ENCODE measurements at places on chromosomes 2 and 18.

- no peak for DNase-seq
Observed at GRCh38 chr18:9775178-9775577, 67.1 kb downstream of the RAB31 start.

- DNase-seq = no peak
Observed at GRCh38 chr2:72438364-72438763, 290.7 kb upstream of the CYP26B1 start.

- DNase-seq = no peak
Observed at GRCh38 chr2:65263262-65263661, 35.6 kb downstream of the ACTR2 start.

DNA sequence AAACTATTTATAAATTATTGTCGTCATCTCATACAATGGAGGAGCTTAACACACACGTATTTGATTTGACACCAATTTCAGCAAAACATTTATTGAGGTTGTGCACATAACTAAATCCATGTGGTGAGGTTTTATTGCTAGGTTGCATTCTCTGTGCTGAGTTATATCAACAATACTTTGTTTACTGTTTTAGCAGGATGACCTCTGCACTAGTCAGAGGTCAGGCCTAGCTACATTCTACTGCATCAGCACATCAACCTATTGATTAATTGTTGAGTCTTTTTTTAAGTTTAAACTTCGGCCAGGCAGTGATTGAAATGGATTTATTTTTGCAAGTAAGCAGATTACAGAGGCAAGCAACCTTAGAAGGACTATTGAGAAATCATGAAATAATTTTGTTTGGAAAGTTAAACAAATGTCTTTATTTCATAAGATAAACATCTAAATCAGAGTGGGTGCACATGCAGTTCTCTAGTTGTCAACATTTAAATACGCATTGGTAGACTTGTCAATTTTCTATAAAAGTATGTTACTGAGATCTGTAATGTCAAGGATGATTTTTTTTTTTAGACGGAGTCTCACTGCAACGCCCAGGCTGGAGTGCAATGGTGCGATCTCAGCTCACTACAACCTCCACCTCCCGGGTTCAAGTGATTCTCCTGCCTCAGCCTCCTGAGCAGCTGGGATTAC, 75.2 kb upstream of the CD28 start:
- DNase-seq = no peak

GRCh38 chr18:32905651-32906050, 132.8 kb upstream of the KLHL14 start:
- DNase-seq = no peak

GRCh38 chr2:204240961-204241360, 304.3 kb upstream of the PARD3B start:
- no peak for DNase-seq

- DNase-seq = no peak
Observed at GRCh38 chr2:132668189-132668823, 1.7 kb downstream of the LYPD1 start.

DNA sequence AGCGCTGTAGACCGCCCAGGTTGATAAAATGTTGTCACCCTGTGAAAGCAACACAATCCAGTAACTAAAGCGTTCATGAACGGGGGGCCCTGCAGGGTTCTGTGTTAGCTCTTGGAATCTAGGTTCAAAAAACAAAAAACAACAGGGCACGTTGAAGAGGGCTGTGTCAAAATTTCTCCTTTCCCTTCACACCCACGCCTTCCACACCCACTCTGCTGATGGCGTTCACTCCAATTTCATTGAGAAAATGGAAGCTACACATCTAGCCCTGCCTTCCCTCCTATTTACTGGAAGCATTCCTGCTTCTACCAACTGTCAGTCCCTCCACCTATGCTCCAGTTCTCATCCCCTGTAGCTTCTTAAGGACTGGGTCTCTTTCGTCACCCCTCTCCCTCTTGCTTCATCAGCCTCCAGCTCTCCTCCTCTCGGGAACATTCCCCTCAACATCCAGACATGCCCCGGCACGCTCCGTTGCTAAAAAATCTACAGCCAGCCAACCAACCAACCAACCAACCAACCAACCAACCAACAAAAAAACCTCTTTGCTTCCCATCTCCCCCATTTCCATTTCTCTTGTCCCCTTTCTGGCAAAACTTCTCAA, 98.4 kb upstream of the SP3 start:
- no peak for DNase-seq

DNA sequence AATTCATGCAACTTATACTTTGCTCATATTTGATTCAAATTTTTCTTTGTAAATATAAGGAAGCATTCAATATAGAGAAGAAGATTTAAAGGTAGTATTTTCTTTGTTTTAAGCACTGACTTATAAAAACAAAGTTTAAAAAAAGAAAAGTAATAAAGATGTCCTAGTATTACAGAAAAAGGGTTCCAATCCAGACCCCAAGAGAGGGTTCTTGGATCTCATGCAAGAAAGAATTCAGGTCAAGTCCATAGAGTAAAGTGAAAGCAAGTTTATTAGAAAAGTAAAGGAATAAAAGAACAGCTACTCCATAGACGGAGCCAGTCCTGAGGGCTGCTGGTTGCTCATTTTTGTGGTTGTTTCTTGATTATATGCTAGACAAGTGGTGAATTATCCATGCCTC, 267.9 kb downstream of the CTNNA2 start:
- DNase-seq = no peak

DNA sequence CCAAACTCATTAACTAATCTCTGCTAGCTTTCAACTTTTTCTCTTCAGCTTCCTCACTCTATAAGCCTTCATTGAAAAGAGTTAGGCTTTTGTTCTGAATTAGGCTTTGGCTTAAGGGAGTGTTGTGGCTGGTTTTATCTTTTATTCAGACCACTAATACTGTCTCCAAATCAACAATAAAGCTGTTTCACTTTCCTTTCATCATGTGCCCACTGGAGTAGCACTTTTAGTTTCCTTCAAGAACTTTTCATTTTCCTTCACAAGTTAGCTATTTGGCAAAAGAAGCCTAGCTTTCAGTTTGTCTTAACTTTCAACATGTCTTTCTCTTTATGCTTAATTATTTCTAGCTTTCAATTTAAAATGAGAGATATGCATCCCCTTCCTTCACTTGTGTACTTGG, 271.7 kb upstream of the FSIP2 start:
- DNase-seq = no peak

- no peak for DNase-seq
Observed at GRCh38 chr2:127008265-127009015, 98.5 kb downstream of the BIN1 start.

DNA sequence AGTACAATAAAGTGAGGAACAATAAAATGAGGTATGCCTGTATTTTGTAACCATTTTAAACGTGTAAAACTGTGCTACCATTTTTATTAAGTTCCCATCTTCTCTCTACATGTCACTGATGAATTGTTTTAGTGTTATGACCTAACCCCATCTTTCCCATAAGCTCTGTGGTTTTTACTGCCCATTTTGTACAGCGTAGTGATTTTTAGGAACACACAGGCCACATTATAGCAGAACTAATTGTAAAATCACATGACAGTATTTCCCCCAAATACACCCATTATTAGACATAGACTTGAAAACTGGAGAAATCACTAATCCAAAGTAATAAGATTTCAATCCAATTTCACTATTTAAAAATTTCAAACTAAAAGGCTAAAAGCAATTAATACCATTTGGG, 130.7 kb downstream of the TMEM247 start:
- DNase-seq = no peak

GRCh38 chr2:79630972-79631557, 118.2 kb downstream of the CTNNA2 start:
- DNase-seq = no peak

- no peak for DNase-seq
Observed at GRCh38 chr2:219216535-219216915, 2.2 kb downstream of the ABCB6 start.

- DNase-seq = no peak
Observed at GRCh38 chr18:31680433-31680811, 4.0 kb downstream of the B4GALT6 start.

GRCh38 chr2:236196366-236196765, 28.2 kb upstream of the GBX2 start:
- no peak for DNase-seq

- no peak for DNase-seq
Observed at GRCh38 chr18:40109252-40110049, 1845.6 kb upstream of the PIK3C3 start.

GRCh38 chr2:198340846-198341245, 536.5 kb downstream of the PLCL1 start:
- no peak for DNase-seq

DNA sequence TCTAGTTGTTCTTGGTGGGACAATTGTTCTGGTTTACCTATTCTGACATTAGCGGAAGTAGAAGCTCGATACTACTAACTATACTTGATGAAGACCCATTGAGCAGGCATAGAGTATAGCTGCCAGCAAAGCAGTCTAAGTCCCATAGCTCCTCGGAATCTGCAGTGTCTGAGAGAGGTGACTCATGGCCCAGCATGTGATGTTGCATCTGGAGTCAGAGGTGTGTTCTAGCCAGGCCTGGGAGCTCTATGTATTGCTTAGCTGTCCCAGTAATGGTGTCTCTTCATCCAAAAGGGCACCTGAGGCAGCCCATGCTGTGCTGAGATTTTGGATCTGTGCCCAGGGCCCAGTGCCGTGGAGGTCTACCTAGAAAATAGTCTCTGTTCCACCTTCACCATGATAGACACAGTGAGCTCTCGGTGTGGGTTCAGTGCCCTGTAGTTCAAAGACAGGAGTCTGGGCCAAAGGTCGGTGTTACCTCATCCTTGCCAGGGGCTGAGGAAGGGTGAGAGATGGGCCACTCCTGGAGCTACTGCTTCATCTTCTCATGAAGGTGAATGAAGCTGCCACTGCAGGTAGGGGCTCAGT, 47.3 kb downstream of the MEX3C start:
- no peak for DNase-seq

DNA sequence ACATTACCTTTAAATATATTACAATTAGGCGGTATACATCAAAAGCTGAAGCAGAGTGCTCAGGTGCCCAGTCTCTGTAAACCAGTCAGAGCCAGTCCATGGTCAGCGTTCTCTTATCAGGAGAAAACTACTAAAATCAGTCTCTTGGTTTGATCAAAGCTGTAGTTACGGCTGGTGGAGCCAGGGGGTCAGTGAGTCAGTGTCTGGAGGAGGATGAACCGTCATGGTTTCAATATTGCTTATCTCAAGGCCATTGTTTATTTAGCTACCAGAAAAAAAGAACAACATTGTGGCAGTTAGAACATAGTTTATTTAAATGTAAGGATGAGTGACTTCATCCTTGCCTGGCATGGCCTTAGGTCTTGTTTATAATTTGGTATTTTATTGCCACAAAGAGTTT, 71.3 kb upstream of the NYAP2 start:
- no peak for DNase-seq

All from activated B cell treated with CpG ODN at 0.5 μM for 24 hours (primary cell).